Suppressor macrophage treated with lipopolysaccharide for 4 hours (primary cell): ENCODE measurements at places on chromosomes 12 and 14.

- no peak for DNase-seq
Measured at GRCh38 chr12:118446247-118446646, 69.9 kb downstream of the SUDS3 start.

GRCh38 chr12:78864403-78864869, at the start of gene SYT1:
Gene SYT1 (plus strand): TSS chr12:78864774.
- DNase-seq = no peak

GRCh38 chr14:70893062-70893845, 14.0 kb upstream of the PCNX1 start:
- DNase-seq = no peak

DNA sequence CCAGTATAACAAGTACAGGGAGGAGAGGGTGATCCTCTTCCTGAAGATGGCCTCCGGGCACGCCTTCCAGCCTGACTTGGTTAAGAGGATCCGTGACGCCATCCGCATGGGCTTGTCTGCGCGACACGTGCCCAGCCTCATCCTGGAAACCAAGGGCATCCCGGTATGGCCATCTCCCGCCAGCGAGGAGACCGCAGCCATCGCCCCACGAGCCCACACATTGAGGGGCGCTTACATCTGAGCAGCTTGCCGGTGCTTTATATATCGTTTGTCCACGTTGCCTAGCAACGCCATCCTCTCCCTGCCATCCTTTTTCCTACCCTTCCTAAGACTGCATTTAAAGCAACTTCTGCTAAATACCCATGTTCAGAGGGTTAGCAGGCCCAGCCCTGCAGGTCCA, 71.5 kb downstream of the AACS start:
- no peak for DNase-seq

- DNase-seq = no peak
Measured at GRCh38 chr12:81080431-81080983, 2.6 kb downstream of the ACSS3 start.

DNA sequence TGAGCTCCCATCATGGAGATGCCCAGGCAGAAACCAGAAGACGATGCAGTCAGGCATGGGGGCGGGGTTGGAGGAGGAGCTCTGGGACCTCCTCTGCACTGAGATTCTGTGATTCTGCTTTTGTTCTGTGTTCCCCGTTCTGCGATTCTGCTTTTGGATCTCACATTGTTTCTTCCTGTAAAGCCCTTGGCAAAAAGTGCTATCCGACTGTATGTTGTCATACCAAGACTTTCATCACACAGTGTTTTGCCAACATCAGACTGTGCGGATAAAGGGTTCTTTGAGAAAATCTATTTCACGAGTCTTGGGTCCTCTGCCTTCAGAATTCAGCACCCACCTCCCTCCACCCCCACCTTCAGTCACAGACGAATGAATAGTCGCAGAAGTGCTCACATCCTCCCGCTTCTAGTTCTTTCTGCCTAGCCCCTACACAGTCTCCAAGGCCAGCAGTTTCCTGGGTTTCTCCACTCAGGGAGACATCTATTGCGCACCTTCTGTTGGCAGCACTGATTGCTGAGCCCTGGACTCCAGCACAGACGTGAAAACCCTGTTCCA, 24.7 kb upstream of the PWP1 start:
- DNase-seq = peak; percentile 23

- no peak for DNase-seq
Measured at GRCh38 chr14:92397953-92398564, 75.1 kb downstream of the SLC24A4 start.

- no peak for DNase-seq
Measured at GRCh38 chr12:8701046-8701660, 3.4 kb downstream of the RIMKLB start.

- no peak for DNase-seq
Measured at GRCh38 chr12:120131116-120131515, 14.6 kb upstream of the RAB35 start.

DNA sequence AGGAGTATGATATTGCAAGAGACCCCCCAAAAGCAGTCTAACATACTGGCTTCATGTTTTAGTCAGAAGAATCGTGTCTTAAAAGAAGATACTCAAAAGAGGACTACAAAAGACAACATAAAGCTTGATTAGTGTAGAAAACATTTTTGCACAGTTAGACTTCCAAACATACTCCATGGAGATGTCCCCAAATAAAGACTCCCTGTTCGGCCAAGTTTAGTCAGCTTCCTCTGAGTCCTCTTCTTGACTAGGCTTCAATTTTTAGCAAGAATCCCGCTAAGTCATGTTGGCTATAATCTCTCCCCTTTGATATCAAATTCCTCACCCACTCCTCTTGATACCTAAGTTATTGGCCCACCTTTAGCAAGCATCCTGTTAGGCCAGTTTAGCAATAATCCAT, 298.0 kb downstream of the RMST start:
- no peak for DNase-seq

DNA sequence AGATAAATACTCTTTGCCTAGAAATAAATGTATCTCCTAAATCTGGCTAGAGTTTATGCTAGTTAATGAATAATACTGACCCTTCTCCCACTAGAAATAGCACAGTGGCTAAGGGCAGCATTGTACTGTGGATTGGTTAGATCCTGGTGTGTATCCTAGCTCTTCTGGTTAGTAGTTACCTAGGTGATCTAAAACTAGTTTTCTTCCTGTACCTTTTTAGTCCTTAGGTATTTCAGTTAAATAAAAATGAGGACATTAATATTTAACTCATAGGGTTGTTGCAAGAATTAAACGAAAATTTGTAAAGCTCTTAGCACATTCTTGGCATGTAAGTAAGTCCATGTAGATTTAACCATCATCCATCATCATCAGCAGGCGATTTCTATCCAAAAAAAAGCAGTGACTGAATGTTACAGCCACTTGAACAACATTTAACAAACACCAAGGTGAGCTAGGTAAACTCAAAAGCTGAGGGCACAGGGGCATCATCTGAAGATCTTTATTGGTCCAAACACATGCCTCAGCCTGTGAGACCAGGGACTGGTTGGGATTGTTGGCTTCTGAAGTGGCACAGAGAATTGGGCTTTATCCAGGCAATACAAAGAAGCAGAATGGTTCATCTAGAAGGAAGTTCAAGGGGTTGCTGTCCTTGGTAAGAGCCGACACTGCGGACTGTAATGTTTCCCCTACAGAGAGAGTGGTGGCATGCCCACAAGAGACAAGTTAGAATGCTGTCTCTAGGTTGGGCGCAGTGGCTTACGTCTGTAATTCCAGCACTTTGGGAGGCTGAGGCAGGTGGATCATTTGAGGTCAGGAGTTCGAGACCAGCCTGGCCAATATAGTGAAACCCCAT, 100.8 kb downstream of the GAS2L3 start:
- no peak for DNase-seq

- peak; percentile 48 for DNase-seq
Measured at GRCh38 chr12:95473231-95473883, 595 bp upstream of the METAP2 start.

GRCh38 chr12:102438047-102438826, 42.1 kb downstream of the IGF1 start:
- DNase-seq = no peak

GRCh38 chr12:77928078-77928477, 97.4 kb downstream of the NAV3 start:
- no peak for DNase-seq

DNA sequence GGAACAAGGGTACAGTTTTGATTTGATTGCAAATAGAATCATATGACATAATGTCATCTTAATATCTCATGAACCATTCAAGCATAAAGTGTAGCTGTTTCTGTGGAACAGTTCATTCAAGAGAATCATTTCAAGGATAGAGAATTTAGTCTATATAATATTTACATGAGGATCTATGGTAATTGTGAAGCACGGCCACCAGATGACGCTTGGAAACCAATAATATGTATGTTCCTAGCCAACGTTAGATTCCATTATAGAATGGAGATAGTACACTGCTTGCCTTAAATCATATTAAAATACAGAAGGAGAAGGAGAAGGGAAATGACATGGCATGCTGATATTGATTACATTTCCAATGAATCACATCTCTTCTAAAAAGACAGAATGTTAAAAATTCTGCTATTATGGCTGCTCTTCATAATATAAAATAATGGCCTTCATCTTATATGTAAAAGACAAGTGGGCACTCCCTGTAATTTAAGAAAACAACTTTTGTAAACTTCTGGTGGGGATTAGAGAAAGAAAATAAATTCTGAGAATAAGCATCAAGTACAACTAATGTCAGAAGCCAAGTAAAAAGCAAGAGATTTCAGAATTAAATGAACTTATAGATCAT, 351.0 kb downstream of the NAV3 start:
- peak; percentile 7 for DNase-seq

- DNase-seq = no peak
Measured at GRCh38 chr12:114030451-114030850, 64.3 kb upstream of the RBM19 start.

DNA sequence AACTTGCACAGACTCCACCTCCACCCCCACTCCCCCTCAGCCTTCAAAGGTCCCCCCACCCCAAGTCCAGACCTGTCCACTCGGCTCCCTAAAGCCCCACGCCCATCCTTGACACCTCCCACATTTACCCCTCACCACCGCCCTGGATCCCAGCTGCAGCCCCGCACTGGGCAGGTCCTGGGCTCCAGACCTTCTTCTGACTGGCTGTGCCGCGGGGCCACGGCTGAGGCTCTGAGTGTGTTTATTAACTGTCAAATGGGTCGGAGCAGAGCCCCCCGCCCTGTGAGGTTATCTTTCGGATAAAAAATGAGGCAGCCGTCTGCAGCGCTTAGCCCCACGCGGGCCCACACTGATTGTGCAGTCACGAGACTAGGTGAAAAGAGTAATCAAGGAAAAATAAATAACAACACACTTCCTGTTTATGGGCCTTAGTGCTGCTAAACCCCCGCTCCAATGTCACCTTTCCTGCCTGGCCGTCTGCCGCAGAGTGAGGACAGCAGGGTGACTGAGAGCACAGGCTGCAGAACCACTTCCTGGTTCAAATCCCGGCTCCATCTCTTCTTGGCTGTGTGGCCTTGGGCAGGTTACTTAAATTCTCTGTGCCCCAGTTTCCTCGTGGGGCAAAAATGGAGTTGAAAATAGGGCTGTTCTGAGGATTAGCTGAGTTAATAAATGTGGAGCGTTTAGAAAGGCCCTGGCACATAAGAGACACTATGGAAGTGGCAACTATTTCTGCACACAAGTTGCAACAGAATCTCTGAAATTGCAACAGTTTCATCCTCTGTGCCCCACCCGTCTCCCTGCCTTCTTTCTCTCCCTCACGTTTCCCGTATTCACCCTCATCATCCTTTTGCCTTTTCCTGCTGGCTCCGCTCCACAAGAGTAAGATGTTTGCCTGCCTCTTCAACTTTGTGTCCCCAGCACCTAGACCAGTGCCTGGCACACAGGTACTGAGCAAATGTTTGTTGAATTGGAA, 9.4 kb downstream of the SETD1B start:
- DNase-seq = peak; percentile 45

DNA sequence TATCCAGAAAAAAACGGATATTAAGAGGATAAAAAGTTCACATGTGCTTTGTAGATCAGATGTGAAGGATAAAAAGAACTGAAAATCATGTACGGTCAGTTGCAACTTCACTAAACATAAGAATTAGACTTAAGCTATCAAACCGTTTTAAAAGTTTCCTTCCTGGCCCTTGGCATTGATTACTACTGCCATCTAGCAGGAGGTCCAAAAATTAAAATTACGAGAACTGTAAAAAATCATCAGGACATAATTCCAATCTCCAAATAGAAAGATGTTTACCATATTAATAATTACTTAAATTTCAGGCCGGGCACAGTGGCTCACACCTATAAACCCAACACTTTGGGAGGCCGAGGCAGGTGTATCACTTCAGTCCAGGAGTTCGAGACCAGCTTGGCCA, 7.9 kb downstream of the WDR89 start:
- DNase-seq = no peak

- DNase-seq = no peak
Measured at GRCh38 chr12:127150956-127151355, 1116.0 kb upstream of the TMEM132C start.

GRCh38 chr12:24997496-24997895, 48.6 kb upstream of the BCAT1 start:
- DNase-seq = no peak

GRCh38 chr12:103524238-103524875, 28.6 kb upstream of the C12orf42 start:
- no peak for DNase-seq

DNA sequence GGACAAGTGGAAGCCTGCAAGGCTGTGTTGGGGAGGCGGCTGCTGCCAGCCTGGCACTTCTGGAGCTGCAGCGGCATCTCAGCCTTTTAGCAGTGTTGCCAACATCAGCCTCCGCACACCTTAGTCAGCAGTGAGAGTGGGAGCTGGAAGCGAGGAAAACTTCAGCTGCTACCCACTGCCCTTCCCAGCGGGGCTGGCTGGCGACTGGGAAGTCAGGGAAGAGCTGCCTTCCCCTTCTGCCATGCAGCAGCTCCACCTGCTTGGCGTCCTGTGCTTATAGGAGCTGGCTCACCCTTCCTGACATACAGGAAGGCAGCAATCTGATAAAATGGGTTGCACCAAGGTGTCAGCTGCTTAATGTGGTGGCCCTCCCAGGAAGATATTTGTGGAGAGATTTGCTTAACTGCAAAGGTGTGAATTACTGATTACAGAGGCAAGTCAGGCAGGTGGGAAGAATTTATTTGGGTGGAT, 15.4 kb upstream of the PLEKHG3 start:
- DNase-seq = no peak

DNA sequence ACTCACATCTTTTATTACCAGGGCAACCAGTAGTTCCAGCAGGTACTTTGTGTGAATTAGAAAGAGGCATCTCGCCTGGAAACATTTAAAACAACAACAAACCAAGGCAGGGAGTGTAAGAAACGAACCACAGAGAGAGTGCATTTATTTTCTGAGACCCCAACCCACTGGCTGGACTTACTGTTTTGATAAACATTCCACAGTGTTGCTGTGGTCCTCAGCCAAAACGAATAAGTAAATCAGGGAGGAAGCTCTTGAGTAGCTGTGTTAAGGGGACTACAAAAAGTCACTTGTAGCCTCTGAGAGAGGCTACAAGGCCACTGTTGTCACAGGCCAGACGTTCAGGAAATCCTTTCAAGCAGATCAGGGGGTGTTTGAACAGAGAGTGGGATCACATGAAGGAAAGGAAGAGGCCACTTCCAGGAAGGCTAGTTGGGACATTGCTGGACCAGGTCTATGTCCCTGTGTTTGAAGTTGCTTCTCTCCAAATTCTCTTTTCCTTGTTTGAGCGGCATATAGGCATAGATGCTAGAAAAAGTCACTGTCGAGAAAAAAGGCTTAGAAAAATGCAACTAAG, 33.8 kb downstream of the DMAC2L start:
- DNase-seq = no peak
